NCI-H774 (cell line): ENCODE measurements at places on chromosomes 5 and 9.

- DNase-seq = no peak
These were observed 100.3 kb downstream of the AUH start for GRCh38 chr9:91261417-91261816.

GRCh38 chr9:89622933-89623861, 18.4 kb downstream of the GADD45G start:
- DNase-seq = no peak

DNA sequence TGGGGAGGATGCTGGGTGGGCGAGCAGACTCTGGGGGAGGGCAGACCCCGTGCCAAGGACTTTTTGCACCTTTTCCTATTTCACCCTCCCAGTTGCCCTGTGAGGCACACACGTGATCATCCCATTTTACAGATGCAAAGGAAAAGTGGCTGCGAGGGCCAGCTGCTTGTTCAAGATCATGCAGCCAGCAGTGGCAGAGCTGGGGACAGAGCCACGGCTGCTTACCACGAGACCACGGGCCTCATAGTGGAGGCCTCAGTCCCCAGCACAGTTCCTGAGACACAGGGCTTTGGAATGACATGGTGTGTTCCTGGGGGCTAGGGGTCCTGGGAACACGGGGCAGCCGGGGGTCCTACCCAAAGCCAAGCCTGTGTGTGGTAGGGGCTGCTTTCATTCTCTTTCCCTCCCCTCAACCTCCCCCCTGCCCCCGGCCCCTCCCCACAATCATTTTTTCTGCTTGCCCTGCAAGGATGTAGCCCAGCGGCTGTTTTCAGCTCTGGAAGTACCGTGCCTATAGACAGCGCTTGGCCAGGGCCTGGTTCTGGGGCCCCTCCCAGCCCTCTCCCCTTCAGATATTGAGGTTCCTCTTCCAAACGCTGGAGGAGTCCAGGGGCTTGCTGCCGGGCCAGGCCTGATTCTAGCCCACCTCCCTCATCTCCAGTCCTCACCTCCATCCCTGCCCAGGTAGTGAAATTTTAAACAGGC, 58.5 kb upstream of the IER5L start:
- no peak for DNase-seq

DNA sequence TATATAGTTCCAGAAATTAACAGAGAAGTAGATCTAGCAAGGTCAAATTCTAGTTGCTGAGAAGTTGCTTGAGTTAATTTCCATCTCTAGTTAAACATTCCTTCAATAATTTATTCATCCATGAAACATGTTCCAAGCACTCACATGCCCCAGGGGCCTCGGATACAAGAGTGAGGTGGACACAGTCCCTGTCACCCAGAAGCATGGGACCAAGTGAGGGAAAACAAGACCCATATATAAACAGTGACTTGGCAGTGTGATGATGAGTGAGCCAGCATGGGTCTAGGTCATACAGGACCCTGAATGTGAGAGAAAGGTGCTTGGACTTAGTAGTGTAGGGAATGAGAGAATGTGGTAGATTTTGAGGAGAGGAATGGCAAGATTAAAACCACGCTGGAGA, 216.9 kb downstream of the TTLL11 start:
- DNase-seq = no peak

- DNase-seq = no peak
These were observed 17.9 kb downstream of the MRNIP start for GRCh38 chr5:179840766-179841165.

- DNase-seq = no peak
These were observed 70.3 kb upstream of the VCAN start for GRCh38 chr5:83401122-83401731.

GRCh38 chr9:92171822-92172221, 56.6 kb upstream of the SPTLC1 start:
- no peak for DNase-seq

DNA sequence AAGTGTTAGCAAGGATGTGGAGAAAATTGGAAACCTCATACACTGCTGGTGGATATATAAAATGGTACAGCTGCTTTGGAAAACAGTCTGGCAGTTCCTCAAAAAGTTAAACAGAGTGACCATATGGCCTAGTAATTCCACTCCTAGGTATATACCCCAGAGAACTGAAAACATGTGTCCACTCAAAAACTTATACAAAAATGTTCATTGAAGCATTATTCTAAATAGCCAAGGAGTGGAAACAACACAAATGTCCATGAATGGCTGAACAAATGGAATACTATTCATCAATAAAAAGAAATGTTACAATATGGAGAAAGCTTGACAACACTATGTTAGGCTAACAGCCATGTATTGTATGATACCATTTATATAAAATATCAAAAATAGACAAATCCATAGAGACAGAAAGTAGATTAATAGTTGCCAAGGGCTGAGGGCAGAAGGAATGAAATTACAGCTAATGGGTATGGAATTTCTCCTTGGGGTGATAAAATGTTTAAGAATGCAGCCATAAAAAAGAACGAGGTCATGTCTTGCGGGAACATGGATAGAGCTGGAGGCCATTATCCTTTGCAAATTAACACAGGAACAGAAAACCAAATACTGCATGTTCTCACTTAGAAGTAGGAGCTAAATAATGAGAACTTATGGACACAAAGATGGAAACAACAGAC, 33.6 kb upstream of the FBP1 start:
- no peak for DNase-seq

DNA sequence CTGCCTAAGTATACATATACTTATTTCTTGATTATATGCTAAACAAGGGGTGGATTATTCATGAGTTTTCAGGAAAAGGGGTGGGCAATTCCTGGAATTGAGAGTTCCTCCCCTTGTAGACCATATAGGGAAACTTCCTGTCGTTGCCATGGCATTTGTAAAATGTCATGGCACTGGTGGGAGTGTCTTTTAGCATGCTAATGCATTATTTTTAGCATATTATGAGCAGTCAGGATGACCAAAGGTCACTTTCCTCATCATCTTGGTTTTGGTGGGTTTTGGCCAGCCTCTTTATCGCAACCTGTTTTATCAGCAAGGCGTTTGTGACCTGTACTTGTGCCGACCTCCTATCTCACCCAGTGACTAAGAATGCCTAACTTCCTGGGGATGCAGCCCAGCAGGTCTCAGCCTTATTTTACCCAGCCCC, 80.9 kb downstream of the ALDH7A1 start:
- DNase-seq = no peak

GRCh38 chr5:54668096-54668495, 150.5 kb downstream of the SNX18 start:
- DNase-seq = no peak

DNA sequence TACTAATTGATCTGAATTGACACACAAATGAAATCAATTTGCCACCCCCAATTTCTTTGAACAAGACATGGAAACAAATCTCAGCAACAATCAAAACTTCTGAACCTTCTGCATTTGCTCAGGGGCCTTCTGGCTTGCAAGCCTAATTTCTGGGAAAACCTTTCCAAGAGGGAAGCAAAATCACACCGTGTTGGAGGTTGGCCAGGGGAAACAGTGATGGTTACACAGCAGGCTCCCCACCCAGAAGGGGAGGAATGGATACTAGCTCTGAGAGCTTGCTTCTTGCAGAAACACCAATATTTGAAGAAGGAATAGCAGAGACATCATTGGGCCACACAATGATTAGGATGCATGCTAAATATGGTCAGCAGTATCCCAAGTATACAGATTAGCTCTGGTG, 488.6 kb upstream of the TRPC7 start:
- DNase-seq = no peak

- peak; percentile 74 for DNase-seq
These were observed 14.2 kb upstream of the NRARP start for GRCh38 chr9:137316012-137316981.

DNA sequence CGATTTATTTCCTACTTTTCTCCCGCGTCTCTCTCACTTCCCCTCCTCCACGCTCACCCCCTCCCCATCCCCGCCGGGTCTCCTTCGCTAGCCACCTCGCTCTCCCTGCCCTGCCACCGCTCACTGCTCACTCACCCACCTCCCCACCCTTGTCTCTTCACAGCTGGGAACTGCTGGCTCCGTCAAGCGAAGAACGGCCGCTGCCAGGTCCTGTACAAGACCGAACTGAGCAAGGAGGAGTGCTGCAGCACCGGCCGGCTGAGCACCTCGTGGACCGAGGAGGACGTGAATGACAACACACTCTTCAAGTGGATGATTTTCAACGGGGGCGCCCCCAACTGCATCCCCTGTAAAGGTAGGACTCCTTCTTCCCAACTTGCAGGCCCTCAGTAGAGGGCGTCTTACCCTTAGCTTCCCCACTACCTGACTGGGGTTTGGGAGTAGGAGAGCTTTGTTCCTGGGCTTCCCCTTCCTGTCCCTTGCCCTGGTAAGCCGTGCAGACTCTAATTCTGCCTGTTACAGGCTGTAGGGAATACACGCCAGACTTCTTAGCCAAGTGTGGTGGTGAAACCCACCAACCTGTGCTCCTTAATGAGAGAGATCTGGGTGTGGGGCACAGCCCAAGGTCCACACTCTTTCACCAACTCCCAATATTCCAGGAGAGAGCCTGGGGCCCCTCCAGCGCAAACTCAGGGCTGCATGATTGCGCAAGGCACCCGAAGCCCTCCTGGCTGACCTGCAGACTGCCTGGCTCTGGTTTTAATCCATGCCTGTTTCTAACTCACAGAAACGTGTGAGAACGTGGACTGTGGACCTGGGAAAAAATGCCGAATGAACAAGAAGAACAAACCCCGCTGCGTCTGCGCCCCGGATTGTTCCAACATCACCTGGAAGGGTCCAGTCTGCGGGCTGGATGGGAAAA, 2.5 kb downstream of the FST start:
- DNase-seq = no peak

DNA sequence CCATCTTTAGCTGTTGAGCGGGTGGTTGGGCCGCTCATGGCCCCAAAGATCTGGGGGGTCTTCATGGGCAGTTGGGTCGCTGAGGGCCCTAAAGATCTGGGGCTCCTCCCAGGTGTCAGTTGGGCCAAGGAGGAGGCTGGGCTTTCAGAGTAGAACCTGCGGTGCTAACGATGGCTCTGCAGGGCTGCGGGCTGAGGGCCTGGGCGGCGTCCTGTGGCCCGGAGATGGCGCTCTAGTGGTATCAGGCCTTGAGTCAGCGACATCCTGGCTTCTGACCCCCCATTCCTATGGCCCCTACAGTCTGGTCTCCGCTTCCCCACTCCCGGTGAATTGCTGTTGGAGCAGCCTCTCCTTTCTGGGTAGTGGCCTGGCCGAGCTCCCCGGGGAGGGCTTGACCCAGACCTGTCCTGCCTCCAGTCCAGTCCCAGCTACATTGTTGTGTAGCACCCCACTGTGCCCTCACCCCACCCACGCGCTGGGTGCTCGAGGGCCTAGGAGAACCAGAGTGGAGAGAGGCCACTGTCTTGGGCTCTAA, 640 bp downstream of the C5orf58 start:
- DNase-seq = no peak

GRCh38 chr9:93533863-93534262, 42.5 kb upstream of the PHF2 start:
- no peak for DNase-seq

DNA sequence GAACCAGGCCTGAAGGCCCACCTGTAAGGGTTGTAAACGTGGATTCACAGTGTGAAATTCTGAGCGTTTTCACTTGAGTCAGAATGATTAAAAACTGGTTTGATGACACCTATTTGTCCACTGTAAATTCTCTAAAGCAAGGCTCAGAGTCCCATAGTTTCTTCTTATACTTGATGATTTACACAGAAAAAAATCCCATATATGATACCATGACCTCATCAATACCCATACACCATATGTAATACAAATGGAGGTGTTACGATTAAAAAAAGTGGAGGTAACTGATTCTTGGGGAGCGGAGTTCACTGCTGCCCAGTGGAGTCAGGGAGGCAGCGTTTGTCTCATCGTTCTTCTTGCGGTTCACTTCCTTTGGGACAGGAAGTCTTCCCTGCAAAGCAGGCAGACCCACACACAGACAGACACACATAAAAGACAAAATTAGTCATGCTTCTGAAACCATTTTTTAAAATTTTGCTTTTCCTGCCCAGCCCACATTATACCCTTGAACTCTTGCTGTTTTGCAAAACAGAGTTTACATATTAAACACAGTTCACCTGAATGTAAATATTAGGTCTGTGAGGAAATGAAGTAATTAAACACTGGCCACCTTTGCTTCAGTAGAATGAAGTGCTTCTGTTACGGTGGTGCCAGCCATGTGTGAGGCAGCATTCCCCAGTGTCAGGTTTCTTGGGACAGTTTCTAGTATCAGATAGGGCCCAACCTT, 26.2 kb downstream of the NREP start:
- peak; percentile 21 for DNase-seq

GRCh38 chr9:123322273-123323195, 33.5 kb upstream of the CRB2 start:
- no peak for DNase-seq

DNA sequence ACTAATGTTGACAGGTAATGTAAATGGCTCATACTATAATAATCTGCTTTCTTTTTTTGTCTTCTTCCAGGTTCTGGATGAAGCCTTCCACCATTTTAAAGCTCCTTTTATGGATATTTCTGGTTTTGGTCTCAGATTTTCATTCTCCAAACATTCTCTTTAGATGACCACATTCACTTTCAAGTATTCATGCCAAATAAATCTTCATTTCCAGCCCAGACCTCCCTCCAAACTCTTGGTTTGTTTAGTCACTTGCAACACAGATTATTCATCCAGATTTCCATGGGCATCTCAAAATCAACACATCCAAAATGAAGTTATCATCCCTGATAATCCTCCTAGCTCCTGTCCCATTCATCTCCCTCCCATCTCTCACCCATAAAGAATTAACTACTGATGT, 40.3 kb upstream of the SVEP1 start:
- DNase-seq = no peak

GRCh38 chr5:74333430-74333829, 307.1 kb downstream of the ENC1 start:
- no peak for DNase-seq

DNA sequence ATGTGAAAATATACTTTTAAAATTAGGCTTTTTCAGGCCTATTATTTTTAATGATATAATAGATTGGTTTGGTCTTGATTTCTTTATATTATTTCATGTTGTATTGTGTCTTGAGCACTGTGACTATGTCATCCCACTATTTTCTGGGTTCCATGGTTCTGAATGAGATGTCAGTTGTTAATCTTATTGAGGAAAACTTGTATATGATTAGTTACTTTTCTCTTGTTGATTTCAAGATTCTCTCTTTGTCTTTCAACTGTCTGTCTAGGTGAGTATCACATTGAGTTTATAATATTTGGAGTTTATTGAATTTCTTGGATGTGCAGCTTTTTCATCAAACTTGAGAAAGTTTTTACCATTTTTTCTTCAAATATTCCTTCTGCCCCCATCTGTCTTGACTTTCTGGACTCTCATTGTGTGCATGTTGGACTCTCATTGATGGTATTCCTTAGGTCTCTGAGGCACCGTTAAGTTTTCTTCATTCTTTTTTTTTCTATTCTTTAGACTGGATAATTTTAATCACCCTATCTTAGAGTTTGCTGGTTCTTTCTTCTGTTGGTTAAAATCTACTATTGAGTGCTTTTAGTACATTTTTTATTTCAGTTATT, 175.8 kb downstream of the TMEM167A start:
- DNase-seq = no peak

DNA sequence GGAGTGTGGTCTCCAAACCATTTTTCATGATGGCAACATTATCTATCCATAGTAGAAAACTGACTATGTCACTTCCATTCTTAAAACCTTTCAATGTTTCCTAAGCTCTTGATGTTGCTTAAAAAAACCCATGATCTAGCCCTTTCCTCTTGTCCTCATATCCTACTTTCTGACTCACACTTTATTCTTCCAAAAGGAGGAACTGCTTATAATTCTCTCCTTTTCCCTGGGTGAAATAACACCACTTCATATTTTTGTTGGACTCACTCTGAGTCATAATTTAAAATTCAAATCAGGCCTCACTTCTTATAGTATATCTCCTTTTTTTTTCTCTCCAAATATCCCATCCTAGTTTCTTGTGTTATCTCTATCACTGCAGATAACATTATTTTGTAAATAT, 513.9 kb downstream of the MAN2A1 start:
- no peak for DNase-seq

GRCh38 chr5:112492291-112492690, 73.2 kb upstream of the EPB41L4A start:
- no peak for DNase-seq
